ENCODE measurements at places on chromosomes 2 and 18.

- DNase-seq = no peak
Observed at GRCh38 chr2:187360286-187360685, 87.8 kb downstream of the CALCRL start.

- no peak for DNase-seq
Observed at GRCh38 chr2:185147361-185147760, 549.0 kb downstream of the ZNF804A start.

DNA sequence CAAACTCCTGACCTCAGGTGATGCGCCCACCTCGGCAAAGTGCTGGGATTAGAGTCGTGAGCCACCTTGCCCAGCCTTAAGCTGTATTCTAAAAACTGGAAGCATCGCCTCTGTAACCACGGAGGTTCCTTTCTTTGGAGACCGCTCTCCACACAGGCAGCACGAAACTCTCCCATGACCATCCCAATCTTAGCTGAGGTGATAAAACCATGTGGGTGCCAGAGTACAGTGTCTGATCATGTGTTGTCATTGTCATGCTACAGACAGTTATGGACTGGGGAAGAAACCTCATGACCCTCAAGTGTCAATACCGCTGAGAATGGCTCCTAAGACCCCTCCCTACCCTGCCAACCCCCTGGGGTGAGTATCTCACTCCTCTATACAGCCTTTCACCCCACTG is 41.4 kb upstream of the EPG5 start:
- no peak for DNase-seq

- no peak for DNase-seq
Observed at GRCh38 chr2:150880986-150881385, 380.7 kb downstream of the RBM43 start.

DNA sequence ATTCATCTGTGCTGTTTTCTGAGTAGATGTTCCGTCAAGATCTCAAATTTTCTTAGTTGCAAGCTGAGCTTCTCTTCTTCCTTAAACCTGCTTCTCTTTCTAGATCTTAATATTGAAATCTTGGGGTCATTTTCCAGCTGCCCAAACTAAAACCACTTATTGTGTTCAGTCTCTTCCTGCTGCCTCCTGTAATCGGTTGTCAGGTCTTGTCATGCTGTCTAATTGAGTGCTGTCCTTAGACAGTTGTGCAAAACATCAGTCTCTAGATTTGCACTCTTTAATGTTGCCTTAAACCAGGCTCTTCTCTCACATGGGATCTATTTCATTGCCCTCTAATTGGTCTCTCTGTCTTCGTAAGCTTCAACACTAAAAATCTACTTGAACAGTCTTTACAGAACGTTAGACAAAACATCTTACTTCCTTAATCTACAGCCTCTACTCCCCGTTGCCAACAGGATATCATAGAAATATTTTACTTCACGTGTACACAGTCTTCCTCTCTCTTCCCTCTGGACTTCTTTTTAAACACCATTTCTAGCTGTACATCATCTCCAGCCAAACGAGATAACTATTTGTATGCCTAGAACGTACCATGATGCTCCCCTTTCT is 34.9 kb downstream of the GPD2 start:
- DNase-seq = no peak

DNA sequence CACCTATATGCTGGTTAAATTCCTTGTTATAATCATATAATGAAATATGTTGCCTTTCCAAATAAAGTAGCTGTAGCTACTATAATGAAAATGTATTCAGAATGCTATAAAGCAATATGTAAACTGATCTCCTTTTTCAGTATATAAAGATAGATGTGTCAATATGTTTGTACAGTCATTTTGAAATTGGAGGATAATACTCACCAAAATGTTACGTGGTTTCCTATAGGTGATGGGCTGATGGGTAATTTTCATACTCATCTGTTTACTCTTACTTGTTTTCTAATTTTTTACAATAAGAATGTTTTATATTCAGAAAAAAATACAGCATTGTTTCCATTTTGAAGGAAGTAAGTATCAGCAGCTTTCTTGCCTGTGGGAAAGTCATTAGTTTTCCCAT is 70.2 kb downstream of the PRKRA start:
- no peak for DNase-seq

DNA sequence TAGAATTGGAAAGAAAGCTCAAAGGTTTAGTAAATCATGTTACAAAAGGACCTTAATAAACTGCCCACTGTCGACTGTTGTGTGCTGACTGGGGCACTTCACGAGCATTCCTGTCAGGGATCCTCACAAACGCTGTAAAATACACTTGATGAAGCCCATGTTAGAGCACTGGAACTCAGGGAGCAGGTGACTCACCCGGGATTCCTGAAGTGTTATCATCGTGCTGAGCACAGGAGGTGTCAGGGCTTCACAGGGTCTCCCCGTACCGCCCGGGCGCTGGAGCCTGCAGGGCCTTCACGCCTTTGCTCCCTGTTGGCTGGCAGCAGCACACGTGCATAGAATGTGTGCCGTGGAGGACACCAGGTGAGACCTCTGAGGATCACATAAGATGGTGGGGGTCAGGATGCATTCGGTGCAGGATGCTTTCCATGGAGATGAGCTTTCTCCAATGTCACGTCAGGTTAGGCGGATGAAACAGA is 187.3 kb downstream of the SNTG2 start:
- DNase-seq = no peak

- peak; percentile 79 for DNase-seq
Observed at GRCh38 chr2:237500681-237501424, 13.8 kb downstream of the MLPH start.

DNA sequence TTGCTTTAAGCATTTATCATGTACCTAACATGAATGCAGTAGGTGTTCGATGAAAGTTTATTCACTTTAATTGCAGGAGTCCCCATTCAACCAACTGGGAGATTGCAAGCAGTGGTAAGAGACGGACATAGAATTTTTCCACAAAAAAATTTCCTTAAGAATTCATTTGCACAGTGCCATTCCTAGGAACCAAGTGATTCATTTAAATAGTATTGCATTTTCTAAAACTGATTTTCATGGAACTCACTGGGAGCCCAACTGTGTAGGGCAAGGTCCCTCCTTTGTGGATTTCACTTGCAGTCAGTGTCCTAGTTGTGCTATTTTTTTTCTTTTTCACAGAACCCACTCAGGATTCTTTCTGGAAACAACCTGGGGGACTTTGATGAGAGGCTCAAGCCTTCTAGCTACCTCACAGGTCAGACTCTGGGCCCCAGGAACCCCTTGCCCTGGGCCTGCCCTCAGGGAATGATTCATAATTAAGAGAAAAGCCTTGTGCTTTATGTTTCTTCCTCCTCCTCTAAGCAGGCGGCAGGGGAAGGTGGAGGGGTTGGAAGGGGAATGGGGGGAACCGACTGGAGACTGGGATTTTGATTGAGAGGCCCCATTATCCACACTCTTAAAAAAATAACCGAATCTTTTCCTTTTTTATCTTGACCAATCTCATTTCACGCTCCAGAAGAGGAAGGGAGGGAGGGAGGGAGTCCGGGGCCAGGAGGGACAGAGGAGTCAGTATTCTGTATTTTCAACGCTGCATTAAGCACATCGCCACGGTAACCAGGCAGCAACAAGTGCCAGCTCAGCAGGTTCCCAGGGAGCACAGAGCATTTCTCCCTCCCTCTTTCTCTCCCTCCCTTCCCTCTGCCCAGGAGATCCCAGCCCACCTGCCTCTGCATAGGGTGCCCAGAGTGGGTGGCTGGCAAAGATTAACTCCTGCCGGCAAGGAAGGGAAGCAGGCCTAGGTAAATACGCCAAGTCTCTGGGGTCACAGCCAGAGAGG is 51.8 kb downstream of the PSD4 start:
- peak; percentile 63 for DNase-seq

- no peak for DNase-seq
Observed at GRCh38 chr2:25312958-25313710, 28.6 kb downstream of the DNMT3A start.

- DNase-seq = no peak
Observed at GRCh38 chr2:126655500-126656430, at the start of gene GYPC. GYPC (plus strand) TSS chr2:126656158; CDS start chr2:126656264, 106 bp downstream.

GRCh38 chr2:208980321-208980720 is 443.5 kb upstream of the MAP2 start:
- DNase-seq = no peak

GRCh38 chr2:71067567-71068217 is 756 bp upstream of the NAGK start:
- no peak for DNase-seq

DNA sequence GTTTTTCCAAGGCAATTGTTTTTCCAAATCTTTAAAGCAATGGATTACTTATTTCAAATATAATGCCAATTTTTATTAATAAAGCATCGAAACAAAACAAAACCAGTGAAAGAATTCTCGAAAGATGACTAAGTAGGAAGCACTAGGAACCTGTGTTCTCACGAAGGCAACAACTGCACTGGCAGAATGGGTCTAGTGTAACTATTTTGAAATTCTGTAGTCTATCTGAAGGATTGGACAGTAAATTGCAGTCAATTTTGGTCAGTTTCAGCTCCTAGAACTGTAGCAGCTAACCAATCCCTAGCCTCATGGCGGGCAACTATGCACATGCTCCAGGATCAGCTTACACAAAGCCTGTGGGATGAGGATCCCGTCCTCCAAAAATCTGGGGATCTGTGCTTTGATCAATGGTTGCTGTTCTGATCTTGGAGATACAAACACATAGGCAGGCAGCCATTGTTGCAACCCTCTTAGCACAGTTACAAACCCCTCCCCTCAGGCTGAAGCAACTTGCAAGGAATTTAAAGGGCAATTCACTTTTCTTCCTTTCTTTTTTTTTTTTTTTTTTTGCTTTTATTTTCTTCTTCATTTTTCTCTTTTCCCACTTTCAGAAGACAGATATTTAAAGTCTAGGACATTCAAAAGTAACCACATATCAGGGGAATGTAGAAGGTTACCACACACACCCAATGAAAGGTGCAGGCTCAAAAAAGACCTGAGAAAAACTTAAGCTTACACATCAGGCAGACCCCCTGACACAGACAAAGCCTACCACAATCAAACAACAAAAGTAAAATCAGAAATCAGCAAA is 147.6 kb downstream of the THADA start:
- no peak for DNase-seq

DNA sequence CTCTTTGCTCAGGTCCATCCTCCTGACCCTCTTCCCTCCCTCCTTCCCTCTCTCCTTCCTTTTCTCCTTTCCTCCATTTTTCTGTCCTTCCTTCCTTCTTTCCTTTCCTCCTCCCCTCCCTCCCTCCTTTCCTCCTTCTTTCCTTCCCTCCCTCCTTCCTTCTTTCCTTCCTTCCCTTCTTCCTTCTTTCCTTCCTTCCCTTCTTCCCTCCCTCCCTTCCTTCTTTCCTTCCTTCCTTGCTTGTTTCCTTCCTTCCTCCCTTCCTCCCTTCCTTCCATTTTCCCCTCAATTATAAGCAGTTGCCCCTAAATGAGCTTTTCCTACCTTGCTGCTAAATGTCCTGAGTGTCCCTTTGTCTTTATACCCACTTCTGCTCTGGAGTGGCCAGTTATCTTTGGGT is 103.3 kb downstream of the NDUFA10 start:
- DNase-seq = no peak

- DNase-seq = no peak
Observed at GRCh38 chr2:189254268-189254883, 74.8 kb upstream of the COL5A2 start.

DNA sequence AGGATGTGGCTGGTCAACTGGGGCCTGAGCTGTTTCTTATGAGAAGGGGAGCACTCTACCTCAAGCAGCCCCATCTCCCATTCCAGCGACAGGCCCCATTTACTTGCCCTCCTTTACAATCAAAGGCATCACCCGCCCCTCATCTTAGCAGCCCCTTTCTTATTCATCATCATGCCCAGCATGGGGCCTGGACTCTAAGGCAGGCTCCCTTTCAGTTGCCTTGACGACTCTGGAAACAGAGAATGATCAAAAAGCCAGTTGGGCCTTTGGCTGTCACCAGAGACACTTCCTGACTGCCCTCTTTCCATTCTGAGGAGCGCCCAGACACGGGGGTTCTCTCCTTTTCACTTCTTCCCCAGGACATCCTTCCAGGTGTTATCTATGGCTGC is 11.2 kb downstream of the CELF4 start:
- DNase-seq = no peak

DNA sequence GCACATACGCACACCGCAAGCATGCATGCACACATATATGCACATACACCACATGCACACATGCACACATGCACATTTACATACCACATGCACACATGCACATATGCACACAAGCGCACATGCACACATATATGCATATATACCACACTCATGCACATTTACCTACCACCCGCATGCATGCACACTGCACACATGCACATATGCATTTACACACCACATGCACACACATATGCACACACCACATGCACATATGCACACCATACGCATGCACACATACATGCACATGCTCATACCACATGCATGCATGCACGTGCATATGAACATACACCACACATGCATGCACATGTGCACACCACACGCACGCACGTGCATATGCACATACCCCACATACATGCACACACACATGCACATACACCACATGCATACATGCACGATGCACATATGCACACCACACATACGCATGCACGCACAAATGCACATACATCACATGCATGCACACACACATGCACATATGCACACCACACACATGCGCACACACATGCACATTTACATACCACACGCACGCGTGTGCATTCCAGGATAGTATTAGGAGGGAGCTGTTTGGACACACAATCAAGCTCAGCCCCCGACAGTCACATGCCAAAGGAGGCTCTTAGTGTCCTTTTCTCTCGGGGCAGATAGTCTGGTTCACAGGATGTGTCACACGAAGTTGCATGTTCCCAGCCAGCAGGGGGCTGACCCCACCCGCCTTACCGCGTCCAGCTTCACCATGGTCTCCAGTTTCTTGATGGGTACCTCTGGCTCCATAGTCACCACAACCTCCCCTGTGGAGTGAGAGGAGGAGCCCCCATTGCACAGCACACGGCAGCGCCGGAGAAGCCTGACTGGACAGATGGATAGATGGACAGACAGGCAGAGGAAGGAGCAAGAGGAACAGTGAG is 5.9 kb downstream of the OTOF start:
- no peak for DNase-seq

DNA sequence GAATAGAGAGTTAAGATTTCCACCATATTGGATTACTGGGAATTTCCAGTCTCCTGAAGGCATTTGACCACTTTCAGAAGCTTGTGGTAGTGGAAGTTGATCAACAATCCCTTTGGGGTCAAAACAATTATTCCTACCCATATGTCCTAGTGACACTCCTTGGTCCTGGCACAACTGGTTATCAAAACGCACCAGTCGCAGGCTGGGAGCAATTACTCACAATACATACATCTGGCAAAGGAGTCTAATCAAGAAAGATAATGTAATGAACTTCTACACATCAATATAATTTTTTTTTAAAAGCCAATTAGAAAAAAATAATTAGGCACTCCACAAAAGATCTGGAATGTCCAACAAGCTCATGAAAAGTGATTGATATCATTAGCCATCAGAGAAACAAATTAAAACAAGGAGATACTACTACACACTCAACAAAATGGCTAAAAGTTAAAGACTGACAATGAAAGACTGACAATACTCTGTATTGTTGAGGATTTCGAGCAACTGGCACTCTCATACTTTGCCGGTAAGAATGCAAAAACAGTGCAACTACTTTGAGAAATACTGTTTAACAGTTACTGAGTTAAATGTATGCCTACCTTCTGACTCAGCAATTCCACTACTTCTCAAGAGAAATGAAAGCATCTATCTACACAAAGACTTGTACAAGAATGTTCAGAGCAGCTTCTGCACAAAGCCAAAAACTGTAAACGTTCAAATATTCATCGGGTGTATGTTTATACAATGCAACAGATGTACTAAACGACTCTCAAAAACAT is 2.0 kb downstream of the INO80C start:
- DNase-seq = no peak

- no peak for DNase-seq
Observed at GRCh38 chr18:37657493-37657892, 91.9 kb upstream of the CELF4 start.

All from HT-29 (cell line).